ENCODE measurements at places on chromosomes 3 and 15.
A peak's percentile ranks its signal among the peaks of the same experiment; 100 is the strongest.

DNA sequence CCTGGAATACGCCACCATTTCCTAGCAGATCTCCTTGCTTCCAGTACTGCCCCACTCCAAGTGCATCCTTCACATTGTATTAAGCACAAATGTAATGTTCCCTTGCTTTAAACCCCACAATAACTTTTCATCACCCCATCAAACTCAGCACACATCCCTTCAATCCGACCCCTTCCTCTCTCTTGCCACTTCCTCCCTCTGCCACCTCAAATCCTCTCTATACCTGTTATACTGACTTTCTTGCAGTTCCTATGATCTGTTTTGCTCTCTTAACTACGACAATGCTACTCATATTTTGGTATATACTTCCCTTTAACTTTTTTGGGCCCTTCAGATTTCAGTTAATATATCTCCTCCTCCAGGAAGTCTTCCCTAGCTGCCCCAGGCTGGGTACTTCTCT, 14.1 kb downstream of the PARL start:
- no peak for DNase-seq

DNA sequence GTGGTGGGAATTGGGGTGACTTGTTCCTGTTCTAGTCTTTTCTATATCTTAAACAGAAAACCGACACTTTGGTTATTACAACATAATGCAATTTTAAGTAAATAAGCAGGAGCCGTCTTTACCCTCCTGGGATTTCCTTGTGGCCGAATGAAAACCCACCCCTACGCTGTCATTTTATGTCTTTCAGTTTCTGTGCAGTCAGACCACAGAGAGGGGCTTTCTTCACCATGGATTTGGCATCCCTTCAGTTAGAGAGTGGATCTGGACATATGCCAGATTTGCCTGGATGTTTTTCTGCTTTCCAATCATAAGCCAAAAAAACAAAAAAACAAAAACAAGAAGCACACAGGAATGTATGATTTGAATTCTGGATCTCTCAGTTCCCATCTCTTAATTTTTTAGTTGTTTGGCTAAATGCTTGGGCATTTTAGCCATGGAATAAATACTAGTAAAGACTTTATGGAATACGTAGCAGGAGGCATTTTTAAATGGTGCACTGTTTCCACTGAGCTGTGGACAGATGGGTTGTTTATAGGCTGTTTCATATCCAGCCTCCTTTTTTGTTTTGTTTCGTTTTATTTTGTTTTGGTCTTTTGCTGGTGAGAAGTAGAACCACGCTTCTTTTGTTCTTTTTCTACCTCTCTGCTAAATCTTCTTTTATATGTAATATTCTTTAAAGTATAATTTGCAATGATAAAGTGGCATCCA, 272.9 kb downstream of the FEZF2 start:
- DNase-seq: no peak

- DNase-seq: no peak
Observed at GRCh38 chr3:136305879-136306278, 55.7 kb downstream of the PCCB start.

- DNase-seq: no peak
Observed at GRCh38 chr3:106204160-106204868, 335.5 kb upstream of the CBLB start.

DNA sequence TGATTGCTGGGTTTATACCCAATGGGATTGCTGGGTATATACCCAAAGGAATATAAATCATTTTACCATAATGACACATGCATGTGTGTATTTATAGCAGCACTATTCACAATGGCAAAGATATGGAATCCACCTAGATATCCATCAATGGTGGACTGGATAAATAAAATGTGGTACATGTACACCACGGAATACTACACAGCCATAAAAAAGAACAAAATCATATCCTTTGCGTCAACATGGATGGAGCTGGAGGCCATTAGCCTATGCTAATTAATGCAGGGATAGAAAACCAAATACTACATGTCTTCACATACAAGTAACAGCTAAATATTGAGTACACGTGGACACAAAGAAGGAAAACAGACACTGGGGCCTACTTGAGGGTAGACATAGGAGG, 22.6 kb downstream of the MNS1 start:
- no peak for DNase-seq

GRCh38 chr15:42159381-42160015, 3.1 kb upstream of the PLA2G4F start:
- DNase-seq: no peak

GRCh38 chr3:196931828-196932587, 10.3 kb downstream of the NCBP2 start:
- DNase-seq: no peak

- peak; percentile 42 for DNase-seq
Observed at GRCh38 chr3:133943639-133944141, 48.0 kb upstream of the RAB6B start.

GRCh38 chr3:35707904-35708303, 68.6 kb downstream of the ARPP21 start:
- no peak for DNase-seq

DNA sequence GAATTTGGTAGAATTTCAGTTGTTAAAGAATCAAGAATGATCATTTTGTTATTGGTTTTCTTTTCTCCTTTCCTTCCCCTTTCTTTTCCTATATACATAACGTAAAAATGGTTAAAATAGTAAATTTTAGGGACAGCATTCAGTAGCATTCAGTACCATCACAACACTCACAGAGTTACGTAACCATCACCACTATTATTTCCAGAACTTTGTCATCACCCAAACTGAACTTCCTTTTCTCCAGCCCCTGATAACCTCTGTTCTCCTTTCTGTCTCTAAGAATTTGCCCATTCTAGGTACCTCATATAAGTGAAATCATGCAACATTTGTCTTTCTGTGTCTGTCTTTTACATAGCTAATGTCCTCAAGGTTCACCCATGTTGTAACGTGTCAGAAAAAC, 165.3 kb downstream of the AKAP13 start:
- DNase-seq: no peak

GRCh38 chr3:24773798-24774197, 279.1 kb upstream of the THRB start:
- peak; percentile 69 for DNase-seq

DNA sequence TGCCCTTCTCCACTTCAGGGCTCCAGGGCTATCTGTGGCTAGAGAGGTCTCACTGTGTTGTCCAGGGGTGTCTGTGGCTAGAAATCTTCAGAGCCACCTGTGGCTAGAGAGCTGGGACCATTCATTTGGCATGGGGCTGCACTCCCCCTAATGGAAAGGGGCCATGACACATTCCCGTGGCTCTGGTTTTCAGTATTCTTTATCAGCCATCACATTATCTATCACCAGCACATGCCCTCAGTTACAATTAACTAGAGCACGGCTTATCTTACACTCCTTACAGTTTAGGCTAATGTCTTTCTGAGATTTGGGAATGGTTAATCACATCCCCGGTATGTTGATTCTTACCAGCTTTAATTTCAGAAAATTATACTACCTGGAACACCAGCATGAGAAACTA, 128.6 kb downstream of the RORA start:
- no peak for DNase-seq

DNA sequence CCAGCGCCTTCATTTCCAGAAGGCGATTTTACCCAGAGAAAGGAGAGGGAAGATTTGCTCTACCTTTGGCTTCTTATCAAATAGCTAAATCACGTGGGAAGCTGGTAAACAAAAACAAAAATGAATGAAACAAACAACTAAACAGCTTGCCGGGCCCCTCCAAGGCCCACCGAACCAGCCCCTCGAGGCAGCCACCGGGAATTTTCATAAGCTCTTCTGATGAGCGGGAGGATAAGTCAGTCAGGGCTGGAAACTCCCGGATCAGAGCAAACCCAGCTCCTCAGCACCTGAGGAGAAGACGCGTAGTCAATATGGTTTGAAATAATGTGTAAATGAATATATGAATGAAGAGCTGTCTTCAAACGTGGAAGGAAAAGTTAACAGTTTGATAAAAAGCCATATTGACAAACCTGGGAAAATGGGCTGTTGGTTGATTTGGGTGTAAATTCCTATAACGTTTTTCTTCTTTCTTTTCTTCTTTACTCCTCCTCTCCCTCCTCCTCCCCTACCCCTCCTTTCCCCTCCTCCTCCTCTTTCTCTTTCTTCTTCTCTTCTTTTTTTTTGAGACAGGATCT, 10.7 kb downstream of the RPLP1 start:
- no peak for DNase-seq

DNA sequence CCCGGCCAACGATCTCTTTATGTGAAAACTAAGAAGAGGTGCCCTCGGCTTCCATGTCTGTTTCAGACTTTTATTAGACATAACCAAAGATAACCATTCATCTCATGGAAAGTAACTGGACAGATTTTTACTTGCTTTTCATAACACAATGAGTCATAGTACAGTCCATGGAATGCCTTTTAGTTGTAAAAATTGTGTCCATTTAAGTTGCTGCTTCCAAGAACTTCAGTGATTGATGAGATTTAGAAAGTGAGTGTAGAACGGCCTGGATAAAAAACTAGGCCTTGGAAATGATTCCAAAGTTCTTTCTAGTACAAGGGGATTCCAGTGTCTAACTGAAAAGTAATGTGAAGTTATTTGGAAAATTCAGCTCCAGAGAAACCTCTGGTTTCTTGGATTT, 10.8 kb downstream of the EIF2AK4 start:
- DNase-seq: no peak

GRCh38 chr3:59319442-59319841, 269.6 kb upstream of the CFAP20DC start:
- DNase-seq: no peak

GRCh38 chr15:69807721-69808120, 290.0 kb downstream of the TLE3 start:
- no peak for DNase-seq

DNA sequence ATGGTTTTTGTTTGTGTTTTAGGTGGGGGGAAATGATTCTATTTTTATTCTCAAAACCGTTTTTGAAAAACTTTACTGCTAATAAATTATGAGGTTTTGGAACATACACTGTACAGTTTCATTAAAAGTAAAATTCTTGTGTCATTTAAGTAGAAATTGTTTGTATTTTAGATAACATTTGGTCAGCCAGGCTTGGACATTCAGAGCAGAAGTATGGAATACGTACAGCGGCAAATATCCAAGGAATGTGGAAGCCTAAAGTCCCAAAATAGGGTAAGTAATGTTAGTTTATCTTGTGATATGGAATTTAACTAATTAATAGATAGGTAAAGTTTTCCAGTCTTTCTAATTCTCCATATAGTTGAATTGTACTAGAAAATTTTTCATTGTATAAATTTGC, 96.6 kb downstream of the SPRED1 start:
- DNase-seq: no peak
